CD4-positive, alpha-beta T cell treated with Interleukin-4 for 4 hours (primary cell): ENCODE measurements at places on chromosomes 13 and 19.

GRCh38 chr19:51147663-51148062, 5.6 kb downstream of the SIGLEC7 start:
- no peak for DNase-seq

- DNase-seq = no peak
Observed at GRCh38 chr19:38107129-38107528, 116.9 kb downstream of the DPF1 start.

DNA sequence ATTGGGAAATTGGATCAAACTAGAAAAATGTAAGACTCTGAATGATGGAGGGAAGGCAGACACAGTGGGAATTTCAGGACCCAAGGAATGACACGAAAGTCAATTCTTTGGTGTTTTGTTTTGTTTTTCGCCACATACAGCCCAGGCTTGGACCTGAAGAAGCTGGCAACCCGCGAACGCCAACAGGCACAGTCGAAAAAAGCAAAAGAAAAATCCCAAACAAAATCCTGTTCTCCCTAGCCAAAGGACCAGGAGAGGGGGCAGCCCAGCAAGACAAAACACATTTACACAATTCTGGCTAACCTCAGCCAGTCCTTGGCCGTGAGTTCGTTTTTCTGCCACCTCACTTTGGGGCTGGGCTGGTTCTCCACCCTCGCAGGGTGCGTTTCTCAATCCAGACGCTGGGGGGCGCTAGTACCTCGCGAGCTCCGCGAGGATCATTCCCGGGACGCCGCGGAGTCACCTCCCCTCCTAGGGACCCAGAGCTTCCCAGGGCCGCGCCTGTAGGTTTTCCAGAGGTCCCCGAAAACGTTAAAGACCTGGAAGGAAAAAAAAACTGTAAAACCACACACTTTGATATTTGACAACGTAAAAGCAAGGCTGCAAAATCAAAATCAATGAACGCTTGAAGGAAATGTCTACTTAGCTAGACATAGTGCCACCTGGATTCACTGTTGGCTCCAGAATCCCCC, 34.9 kb upstream of the TPM4 start:
- DNase-seq = peak; percentile 65

- DNase-seq = peak; percentile 3
Observed at GRCh38 chr13:36736119-36736726, 62.4 kb downstream of the SERTM1 start.

- DNase-seq = no peak
Observed at GRCh38 chr13:39971526-39971925, 316.1 kb downstream of the COG6 start.

DNA sequence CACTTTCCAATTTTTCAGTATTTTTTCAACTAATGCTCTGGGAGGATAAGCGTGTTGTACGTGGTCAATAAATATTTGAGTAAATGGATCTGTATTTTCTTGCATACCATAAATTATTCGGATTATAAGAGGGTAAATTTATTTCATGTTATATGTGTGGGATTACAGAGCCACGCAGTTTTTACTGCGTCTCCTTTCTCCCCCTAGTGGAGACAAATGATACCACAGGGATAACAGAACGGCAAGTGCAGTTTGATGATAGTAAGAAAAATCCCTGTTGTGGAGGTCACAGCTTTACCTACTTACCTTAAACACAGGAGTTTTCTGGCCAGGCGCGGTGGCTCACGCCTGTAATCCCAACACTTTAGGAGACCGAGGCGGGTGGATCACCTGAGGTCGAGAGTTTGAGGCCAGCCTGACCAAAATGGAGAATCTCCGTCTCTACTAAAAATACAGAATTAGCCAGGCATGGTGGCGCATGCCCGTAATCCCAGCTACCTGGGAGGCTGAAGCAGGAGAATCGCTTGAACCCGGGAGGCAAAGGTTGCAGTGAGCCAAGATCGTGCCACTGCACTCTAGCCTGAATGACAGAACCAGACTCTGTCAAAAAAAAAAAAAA, 16.8 kb downstream of the MBD3L2B start:
- no peak for DNase-seq

GRCh38 chr13:27022571-27023311, 148.9 kb downstream of the USP12 start:
- no peak for DNase-seq

- DNase-seq = no peak
Observed at GRCh38 chr13:83895994-83896580, 13.8 kb upstream of the SLITRK1 start.

DNA sequence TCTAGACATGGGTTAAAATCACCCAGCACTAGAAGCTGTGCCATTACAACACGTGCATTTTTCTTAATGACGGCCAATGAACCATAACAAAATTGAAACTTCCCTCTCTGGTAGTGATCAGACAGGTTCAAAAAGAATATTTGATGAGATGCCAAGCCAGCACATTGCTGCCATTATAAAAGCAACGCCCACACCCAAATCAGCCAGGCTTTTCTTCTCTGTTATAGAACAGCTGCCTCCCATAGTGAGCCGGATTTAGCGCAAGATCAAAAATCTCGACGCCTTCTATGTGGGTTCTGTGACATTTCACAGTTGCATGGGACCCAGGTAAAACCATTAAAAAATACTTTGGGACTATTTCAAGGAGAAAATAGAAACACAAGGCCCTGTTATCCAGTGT, 1158.0 kb downstream of the EFNB2 start:
- DNase-seq = no peak

DNA sequence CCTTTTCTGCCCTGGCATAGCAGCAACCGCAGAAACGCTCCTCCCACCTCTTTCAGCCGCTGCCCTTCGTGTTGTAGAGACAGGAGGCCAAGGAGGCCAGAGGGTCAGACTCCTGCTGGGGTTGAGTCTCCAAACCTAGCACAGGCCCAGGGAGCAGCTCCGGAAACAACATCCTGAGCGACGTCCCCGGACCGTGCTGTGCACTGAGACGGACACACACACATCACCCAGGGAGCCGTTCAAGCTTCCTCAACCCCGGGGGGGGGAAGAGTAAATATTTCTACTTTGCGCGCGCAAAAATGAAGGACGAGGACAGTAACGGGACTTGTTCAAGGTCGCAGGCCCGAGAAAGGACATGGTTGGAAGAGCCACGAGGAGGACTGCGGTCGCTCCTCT, 657 bp downstream of the ZNF550 start:
- DNase-seq = no peak
